Activated B cell treated with CpG ODN at 0.5 μM for 24 hours (primary cell): ENCODE measurements at places on chromosomes 16 and 17. TPM values are rescaled to one million over a fixed set of nuclear protein-coding genes. Genes with fewer than 3 reads are reported as not detected.
A peak's percentile ranks its signal among the peaks of the same experiment; 100 is the strongest.

DNA sequence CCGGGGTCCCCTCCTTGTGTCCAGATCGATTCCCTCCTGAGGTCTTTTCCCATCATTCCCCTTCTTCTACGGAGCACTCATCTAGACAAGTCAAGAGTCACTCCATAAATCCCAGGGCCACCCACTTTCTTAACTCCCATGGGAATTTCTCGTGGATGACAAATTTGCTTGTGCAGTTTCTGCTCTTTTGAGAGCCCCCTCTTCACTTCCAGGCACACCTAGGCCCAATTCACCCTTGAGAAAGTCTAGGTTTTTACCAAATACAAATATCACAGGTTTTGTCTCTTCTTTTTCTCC lies 522 bp upstream of the POLDIP2 start:
- no peak for DNase-seq

- DNase-seq, result peak; percentile 61
Measured at GRCh38 chr16:11669380-11670146, 1.3 kb downstream of the SNN start.

DNA sequence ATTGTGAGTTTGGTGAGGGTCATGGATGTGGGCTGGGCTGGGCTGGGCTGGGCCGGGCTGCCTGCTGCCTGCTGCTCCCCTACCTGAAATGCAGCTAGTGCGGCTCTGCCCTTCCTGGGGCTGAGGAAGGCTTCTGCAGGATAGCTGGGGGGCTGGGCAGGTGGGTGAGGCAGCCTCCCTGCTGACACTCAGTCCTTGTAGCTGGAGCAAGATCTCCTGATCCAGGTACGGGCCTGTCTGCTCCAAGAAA lies 4.7 kb downstream of the RPL13 start:
- DNase-seq, result no peak

DNA sequence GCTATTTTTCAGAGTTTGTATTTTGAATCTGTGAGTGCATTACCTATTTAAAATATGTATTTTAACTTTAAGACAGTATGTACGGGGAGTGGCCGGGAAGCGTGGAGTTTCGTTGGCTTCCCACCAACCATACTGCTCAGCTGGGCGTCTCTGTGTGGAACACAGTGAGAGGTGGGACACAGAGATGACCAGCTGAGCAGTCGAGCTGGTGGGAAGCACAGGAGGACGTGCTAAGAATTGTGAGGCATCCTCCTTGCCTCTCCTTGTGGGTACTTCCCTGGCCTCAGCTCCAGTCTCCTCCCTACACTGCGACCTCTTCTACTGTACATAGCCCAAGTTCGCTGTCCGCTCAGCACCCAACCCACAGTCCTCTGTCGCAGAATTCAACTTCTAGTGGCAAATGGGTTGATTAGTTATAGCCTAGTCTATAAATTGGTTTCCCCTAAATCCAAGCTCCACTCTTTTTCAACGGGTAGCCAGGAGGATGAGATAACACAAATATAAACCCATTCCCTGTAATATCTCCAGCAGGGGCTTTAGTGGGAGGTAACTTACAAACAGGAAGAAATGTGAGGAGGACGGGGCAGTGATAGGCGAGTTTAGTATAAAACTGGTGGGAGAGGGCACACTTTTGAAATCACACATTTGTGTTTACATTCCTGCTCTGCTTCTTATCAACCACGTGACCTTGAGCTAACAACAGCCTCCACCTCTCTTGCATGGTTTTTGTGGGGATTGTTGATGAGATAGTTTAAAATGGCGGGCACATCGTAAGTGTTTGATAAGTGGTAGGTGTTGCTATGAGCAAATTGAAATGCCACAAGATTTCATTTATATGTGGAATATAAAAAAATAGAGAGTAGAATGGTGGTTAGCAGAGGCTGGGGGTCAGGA lies 211.9 kb upstream of the HS3ST3A1 start:
- no peak for DNase-seq

DNA sequence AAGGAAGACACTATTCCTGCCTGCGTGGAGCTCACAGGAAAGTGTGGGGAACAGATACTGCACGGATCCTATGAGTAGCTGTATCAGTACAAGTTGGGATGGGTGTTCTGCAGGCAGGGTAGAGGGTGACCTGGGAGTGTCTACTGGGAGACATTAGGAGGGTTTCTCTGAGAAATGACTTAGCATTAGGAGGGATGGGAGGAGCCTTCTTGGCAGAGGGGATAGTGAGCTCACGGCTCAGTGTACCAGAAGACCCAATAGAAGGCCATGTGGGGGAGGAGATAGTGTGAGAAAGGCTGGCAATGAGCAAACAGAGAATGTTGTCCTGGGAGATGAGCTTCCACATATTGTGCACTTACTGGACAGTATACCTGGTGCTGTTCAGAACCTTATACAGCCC lies 109.1 kb downstream of the MSI2 start:
- no peak for DNase-seq

Gene PRSS53
- total RNA-seq, result 5.1 and 5.5 TPM in 2 replicates
